H1 (cell line): ENCODE measurements at places on chromosomes 12 and 14.

GRCh38 chr14:74841230-74842207 lies 34.4 kb downstream of the PROX2 start:
- no peak for DNase-seq

- DNase-seq = no peak
These were observed 12.8 kb downstream of the RAD52 start for GRCh38 chr12:936377-937345.

DNA sequence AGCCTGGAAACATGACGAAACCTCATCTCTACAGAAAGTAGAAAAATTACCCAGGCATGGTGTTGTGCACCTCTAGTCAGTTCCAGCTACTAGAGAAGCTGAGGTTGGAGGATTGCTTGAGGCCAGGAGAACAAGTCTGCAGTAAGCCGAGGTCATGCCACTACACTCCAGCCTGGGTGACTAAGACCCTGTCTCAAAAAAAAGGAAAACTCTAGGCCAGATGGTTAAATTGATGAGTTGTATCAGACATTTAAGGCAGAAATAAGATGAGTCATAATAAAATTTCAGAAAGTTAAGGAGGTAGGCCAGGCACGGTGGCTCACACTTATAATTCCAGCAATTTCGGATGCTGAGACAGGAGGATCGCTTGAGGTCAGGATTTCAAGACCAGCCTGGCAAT lies 10.7 kb downstream of the EIF2S1 start:
- DNase-seq = no peak

GRCh38 chr14:99146616-99147365 lies 125.2 kb downstream of the BCL11B start:
- no peak for DNase-seq

GRCh38 chr12:89525305-89525823 lies 483 bp downstream of the POC1B start:
- DNase-seq = peak; percentile 78

DNA sequence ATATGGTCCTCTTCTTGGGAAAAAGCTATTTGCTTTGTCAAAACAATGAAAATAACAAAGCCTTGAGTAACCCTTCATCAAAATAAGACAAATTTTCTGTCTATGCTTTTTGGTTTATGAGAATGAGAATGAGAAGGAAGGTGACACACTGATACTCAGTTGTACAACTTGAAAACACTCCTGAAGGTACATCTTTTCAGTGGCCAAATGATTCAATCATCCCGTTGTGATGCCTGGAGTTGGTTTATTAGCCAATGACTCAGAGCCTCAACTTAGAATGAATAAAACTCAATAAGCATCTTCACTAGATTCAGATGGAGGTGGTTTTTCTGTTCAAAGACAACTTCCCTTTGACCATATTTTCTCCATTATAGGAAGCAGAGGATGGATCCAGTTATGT lies 7.8 kb upstream of the CALM1 start:
- no peak for DNase-seq

DNA sequence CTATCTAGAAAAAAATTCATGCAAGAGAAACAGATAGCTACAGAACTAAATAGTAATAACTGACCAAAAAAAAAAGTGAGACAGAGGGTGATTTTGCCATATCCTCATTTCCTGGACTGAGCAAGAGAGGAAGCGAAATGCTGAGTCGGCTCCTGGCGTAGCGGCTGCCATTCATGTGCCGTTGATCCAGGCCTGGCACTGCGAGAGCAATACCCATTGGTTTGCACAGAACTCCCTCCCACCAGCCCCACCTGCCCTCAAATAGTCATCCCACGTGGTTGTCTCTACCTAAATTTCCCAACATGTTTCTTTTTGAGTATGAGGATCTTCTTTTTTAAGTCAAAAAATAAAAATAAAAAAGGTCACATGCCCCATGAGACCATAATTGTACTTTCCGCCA lies 9.4 kb upstream of the WNT5B start:
- DNase-seq = no peak

- no peak for DNase-seq
These were observed 119.1 kb downstream of the RPS29 start for GRCh38 chr14:49467091-49467490.

DNA sequence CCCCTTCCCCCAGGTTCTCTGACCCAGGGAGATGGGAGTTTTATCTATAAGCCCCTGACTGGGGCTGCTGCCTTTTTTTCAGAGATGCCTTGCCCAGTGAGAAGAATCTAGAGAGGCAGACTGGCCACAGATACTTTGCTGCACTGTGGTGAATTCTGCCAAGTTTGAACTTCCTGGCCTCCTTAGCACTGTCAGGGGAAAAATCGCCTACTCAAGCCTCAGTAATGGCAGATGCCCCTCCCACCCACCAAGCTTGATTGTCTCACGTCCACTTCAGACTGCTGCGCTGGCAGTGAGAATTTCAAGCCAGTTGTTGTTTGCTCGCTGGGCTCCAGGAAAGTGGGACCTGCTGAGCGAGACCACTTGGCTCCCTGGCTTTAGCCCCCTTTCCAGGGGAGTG lies 31.7 kb downstream of the KLRK1 start:
- no peak for DNase-seq

DNA sequence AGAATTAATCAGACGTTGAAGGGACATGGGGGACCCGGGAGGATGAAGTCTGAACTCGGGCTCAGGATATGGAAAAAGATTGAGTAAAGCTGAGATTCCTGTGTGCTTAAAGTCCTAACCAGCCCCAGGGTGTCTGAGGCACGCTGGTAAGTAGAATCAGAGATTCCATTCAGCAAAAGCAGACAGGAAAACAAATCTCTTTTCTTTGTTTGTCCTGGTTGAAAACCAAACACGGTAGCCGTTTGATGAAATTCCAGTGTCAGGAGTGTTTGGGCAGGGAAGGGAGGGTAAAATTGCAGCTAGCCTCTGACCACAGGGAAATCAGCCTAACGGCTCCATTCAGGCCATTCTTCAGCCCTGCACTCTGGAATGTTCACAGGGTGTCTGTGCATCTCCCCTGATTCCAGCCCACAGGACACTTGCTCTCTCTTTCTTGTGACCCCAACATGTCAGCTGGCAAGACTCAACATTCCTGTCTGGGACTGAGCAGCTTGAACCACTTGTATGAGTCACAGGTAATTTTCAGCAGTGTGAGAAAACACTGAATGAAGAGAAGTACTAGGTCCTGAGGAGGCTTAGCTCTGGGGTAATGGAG lies 31.0 kb downstream of the NINJ2 start:
- DNase-seq = no peak

DNA sequence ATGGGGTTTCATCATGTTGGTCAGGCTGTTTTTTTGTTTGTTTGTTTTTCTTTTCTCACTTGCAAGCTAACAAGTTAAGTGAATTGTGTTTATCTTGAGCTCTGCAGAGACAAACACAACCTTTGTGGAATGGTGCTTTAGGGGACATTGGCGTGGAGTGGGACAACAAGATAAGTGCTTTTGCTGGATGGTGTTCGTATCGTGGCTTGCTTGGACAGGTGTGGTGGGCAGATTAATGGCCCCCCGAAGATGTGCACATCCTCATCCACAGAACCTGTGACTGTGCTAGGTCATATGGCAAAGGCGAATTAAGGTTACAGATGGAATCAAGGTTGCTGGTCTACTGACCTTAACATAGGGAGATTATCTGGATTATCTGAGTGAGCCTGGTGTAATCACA lies 7.0 kb downstream of the MLXIP start:
- DNase-seq = no peak

- no peak for DNase-seq
These were observed 54.3 kb upstream of the NPFF start for GRCh38 chr12:53561590-53561953.

DNA sequence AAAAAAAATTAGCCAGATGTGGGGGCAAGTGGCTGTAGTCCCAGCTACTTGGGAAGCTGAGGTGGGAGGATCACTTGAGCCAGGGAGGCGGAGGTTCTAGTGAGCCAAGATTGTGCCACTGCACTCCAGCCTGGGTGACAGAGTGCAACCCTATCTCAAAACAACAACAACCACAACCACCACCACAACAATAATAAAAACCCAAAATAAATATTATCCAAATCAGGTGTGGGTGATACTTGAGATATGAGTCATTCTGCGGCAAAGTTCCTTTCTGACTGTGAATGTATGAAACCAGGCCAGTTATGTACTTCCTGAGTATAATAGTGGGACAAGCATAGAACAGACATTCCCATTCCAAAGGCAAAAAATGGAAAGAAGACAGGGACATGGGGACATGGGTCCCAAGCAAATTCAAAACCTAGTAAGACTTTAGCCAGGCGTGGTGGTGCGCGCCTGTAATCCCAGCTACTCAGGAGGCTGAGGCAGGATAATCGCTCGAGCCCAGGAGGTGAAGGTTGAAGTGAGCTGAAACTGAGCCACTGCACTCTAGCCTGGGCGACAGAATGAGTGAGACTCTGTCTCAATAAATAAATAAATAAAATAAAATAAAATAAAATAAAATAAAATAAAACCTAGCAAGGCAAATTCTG lies 9.7 kb upstream of the ERC1 start:
- no peak for DNase-seq
